C1 segment of cervical spinal cord (tissue), 14 donors: ENCODE measurements at places on chromosomes 2 and 18.

DNA sequence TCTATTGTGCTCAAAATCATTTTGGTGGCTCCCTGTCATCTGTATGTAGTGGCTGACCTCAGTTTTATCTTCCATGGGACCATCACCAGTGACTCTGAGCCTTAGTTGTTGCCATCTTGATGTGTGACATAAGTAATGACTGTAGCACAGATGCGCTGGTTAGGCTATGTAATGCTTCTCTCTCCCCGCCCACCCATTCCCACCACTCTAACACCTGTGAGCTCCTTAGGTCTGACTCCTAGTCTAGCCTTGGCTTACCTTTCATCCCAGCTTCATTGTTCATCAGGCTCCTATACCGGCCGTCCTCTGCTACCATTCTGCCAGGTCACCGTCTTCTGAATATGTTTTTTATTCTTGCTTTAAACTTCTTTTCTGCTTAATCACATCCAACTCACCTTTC is 17.2 kb downstream of the MYO1B start:
- no peak for DNase-seq

DNA sequence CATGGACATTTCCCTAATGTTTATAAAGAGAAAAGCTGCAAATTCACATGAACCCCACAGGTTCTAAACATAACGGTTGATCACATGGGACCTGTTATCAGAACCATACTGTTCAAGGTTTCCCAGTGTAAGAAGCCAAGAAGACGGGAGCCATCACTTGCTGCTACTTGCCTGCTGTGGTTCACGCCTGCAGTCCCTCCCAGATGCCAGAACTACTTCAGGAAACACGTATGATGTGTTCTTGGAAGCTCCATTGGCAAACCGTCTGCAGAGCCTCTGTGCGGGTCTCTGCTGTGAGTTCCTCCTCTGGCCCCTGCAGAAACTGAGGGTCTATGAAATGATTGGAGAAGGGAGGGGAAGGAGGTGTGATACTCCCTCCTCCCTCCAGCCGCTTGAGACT is 75.2 kb downstream of the CABLES1 start:
- no peak for DNase-seq

- no peak for DNase-seq
Measured at GRCh38 chr2:99554238-99554637, 64.4 kb upstream of the REV1 start.

DNA sequence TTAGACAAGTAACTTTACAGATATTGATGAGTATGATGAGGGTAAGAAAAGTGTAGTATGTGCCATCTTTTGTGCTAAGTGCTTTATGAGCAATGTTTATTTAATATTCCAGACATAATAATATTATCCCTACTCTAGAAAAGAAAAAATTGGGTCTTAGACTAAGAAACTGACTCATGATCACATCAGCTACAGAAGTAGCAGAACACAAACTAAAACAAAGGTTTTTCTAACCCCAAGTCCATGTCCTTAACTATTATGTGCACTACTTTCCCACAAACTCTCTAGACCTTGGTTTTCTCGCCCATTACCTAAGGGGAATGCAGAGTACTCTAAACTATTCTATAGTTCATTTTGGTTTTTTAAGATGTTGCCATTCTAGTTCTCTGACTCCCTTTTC is 64.5 kb downstream of the BAZ2B start:
- DNase-seq: no peak

- DNase-seq: no peak
Measured at GRCh38 chr2:200483729-200484198, 26.1 kb downstream of the KCTD18 start.

GRCh38 chr2:212213191-212213590 is 325.4 kb downstream of the ERBB4 start:
- no peak for DNase-seq

- DNase-seq: no peak
Measured at GRCh38 chr2:169362118-169362893, at the start of gene LRP2. Gene LRP2 (minus strand): TSS chr2:169362534. CDS start chr2:169362399, 135 bp downstream.

GRCh38 chr2:166240387-166241313 is 112.8 kb upstream of the SCN1A start:
- no peak for DNase-seq

- no peak for DNase-seq
Measured at GRCh38 chr2:22079583-22079982, 955.8 kb downstream of the TDRD15 start.

- no peak for DNase-seq
Measured at GRCh38 chr2:128280158-128280871, 38.4 kb downstream of the HS6ST1 start.

DNA sequence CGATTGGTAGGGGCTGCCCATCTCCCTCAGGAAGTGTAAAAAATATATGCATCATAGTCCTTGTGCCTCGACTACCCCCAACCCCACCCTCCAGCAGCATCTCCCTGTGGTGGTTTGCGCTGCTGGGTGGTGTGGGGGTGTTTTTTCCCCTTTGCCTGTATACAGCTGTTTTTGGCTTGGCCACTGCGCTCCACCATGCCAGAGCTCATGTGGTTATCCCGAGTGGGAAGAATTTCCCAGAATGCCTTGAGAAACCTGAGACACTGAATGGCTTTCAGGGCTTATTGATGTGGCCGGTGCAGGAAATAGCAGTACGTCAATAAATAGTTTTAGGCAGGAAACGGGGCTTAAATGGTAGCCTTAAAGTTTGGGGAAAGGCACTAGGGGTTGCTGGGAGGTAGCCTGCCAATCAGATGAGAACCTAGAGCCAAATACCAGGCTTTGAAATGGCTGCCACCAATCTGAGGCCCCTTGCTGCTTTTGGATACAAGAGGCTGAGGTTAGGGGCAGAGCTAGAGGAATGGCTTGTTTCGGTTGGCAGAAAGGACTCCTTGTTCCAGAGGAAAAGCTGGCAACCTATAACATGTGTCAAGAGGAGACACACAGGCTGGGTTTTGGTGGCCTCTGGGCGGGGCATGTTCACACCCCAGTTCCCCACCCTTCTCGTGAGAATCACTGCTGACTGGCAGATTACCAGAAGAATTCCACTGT is 144.1 kb downstream of the SMAD7 start:
- no peak for DNase-seq

- no peak for DNase-seq
Measured at GRCh38 chr2:160430001-160430344, 63.6 kb downstream of the RBMS1 start.

GRCh38 chr18:25457601-25458000 is 105.6 kb upstream of the ZNF521 start:
- DNase-seq: no peak

DNA sequence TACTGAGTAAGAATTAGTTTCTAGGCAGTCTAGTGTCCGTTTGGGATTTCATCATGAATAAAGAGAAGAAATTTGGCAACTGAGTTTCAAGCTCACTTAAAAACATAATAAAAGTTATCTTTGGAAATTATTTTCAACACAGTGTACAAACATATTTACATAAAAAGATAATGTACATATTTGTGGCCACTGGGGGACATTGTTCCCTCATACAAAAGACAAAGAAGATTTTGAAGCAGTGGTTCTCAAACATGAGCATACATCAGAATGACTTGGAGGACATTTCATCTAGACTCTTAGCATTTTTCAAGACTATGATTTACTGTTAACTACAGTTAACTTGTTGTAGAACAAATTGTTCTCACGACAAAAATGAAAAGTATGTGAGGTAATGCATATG is 15.7 kb upstream of the TTC21B start:
- DNase-seq: no peak

DNA sequence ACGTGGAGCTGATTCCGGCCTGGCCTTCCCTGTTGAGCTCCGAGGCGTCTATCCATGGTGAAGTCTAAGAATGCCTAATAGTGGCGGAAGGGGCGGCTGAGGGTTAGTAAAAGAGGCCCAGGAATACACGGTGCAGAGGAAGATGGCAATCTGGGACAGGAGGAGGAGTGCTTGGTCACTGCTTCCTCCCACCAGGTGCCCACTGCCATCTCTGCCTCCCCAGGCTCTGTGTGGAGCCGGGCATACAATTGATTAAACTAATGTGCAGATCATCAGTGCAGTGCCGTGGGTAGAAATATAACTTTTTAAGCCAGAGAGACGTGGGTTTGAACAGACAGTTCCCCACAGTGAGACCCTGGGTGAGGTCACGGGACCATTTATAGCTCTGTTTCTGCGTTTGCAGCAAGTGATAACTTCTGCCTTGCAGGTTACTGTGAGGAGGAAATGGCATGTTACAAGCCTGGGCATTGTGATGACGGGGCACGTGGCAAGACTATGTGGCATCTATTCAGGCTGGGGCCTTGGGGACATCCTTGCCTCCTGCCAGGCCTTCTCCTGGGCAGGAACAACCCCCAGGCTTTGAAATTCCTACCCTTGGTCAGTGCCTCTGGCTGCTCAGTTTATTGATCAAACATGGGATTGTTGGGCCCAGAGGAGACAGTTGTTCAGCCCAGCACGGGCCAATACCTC is 204.9 kb downstream of the ASB1 start:
- no peak for DNase-seq

DNA sequence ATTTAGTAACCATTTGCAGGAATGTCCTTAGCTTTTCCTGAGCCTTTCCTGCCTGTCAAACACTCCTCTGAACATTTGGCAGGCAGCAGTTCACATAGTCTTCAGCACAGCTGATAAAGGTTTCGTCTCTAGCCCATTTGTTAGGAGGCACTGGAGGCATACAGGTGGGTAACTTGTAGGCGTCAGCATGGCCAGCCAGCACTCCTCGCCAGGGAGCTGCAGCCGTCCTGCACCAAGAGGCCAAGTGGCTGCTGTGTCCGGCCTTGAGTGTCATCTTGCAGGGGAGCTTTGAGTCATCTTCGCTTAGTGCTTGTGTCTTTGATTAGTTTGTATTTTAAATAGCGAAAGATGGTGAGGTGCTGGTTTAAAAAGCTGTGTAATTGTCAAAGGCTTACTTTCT is 120.3 kb upstream of the NFATC1 start:
- no peak for DNase-seq

DNA sequence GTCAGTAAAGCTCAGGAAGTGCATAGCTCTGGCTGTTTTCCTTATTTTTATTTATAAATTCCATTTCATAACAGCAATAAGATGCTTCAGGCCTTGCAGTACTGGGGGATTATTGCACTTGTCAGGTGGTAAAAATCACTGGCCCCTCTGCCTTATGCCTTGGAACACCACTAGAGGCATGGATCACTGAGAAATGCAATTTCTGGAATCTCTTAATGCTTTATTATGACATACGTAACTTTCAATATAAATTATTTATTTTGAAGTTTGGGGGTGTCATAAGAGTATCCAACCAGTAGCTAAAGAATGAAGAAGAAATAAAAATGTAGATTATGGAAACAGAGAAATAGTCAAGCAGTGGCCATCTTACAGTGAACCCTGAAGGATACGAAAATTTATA is 183.1 kb downstream of the FIGN start:
- DNase-seq: no peak

DNA sequence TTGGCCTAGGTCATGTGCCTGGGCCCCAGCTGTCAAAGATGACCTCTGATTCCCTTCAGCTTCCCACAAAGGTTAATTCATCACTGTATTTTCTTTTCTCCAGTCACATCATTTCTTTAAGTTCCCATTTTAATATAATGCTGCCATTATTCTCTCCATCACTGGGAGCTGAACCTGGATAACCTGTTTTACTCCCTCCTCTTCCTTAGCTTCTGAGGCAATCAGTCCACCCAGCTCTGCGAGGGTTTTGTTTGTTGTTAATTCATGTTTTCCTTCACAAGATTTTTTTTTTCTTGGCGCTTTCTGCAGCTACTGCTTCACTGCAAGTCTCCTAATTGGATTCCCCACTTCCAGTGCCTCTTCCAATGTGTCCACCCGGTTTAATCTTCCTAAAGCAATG is 5.1 kb upstream of the EML4 start:
- no peak for DNase-seq

GRCh38 chr18:13513481-13513880 is 212.9 kb downstream of the FAM210A start:
- DNase-seq: no peak
